ENCODE measurements at places on chromosomes 2 and 18.

- no peak for DNase-seq
These were observed 5.1 kb upstream of the SPAG16 start for GRCh38 chr2:213279116-213279620.

DNA sequence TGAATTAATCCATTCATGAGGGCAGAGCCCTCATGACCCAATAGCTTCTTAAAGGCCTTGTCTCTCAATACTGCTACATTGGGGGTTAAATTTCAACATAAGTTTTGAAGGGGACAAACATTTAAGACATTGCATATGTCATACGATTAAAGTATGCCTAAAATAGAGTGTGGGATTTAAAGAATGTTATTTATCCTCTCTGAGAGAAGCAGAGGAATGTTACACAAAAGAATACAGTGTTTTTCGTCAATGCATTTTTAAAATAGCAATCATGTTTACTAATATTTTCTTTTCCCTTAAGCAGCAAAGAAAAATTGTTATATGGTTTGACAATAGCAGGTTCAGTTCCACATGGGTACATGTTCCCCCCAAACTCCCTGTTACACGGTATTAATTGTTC is 363.1 kb downstream of the NUP35 start:
- no peak for DNase-seq

GRCh38 chr2:224952936-224953657 is 89.2 kb downstream of the DOCK10 start:
- DNase-seq = no peak

GRCh38 chr2:174138161-174138560 is 110.2 kb downstream of the OLA1 start:
- DNase-seq = no peak

DNA sequence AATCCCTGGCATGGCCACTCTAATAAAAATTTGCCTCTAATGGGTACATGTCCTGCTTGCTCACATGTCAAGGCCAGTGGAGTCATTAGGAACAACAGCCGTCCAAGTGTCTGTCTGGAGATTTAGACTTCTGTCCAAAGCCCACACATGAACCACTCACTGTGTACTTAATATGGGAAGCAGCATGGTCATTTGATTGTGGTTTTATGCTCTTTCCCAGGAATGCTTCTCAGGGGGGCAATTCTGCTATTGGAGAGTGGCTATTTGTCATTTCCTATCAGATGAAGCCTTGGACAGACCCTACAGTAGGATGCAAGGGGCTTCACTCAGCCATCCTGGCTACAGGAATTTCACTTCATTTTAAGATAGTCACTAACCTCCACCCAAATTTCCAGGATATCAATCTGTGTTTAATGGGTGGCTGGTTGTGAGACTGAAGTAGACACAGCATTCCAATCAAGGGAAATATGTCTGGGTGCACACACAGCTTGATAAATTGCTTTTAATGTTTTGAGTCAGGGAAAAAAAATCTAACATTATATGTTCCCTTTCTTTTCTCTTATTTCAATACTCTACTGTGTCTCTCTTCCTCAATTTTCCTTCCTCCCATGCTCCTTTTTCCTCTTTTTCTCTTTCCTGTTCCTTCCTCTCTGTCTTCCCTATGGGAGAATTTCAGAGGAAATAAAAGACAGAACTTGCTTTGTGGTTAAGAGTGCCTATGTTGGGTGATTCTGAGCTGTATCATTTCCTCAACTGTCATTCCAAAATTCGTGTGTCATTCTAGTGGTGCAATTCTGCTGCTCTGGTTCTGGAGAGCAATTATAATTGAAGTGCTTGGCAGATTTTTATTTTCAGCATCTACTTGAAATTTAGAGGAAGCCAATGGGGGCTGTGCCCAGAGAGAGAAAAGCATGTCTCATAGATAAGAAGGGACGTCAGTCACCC is 320.1 kb downstream of the OSR1 start:
- DNase-seq = no peak

GRCh38 chr2:53437371-53437770 is 330.2 kb upstream of the CHAC2 start:
- no peak for DNase-seq
